ENCODE measurements at places on chromosomes 6 and 20.

DNA sequence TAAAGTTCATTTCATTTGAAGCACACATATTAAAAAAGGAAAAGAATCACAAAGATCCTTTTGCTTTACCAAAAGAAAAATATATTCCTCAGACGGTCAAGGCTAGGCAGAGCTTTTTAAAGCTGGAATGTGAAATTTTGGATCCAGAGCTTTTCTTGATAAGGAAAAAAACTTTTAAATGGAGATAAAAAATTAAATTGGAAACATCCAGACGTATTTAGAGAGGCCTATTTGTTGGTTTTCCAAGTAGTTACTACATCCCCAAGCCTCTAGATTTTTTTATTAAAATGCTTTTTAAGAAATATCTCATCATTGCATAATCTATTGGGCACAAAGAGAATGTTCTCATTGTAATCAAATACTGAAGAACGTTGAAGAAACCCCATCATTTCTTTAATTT, 385.7 kb upstream of the CITED2 start:
- no peak for DNase-seq

- no peak for DNase-seq
Observed at GRCh38 chr6:142152746-142153145, 5.7 kb downstream of the VTA1 start.

DNA sequence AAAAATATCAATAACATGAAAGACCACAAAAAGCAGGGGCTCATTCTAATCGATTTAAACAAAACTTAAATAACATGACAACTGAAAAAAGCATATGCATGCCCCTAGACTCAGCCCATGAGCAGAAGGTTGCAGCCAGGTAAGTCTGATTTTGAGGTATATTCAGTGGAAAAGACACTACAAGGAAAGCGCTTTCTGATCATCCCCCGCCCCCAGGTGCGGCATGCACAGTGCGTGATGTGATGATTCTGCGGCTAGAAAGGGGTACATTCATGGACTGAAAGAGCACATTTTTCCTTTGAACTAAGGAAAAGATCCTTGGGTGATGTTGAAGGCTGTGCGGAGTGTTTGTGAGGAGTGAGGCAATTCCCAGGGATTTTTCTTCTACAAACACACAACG, 16.9 kb upstream of the FOXC1 start:
- no peak for DNase-seq

DNA sequence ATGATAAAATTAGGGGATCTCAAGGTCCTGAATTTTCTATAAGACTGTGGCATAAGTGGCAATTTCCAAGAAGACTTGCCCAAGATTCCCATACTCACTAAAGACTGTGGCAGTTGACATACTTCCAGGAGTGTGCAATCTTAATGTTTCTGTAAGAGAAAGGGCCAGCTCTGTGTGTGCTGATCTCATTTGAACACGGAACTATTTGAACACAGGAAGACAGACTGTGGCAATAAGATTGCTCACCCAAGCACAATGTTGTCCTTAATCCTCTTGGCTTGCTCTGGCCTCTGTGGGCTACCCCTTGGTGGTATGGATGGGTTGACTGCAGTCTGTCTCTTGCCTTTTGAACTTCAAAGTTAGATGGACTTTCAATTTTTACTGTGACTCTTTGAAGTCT, 151.4 kb downstream of the PHF3 start:
- no peak for DNase-seq

DNA sequence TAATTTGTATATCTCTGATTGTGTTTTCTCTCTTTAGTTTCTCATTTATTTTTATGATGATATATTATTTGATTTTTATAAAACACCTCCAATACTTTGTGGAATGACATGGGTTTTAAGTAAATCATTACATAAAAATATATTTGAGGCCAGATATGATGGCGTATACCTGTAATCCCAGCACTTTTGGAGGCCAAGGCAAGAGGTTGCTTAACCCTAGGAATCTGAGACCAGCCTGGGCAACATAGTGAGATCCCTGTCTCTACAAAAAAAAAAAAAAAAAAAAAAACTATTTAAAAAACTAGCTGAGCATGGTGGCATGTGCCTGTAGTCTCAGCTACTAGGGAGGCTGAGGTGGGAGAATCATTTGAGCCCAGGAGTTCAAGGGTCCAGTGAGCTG, 87.3 kb downstream of the BMP6 start:
- no peak for DNase-seq

DNA sequence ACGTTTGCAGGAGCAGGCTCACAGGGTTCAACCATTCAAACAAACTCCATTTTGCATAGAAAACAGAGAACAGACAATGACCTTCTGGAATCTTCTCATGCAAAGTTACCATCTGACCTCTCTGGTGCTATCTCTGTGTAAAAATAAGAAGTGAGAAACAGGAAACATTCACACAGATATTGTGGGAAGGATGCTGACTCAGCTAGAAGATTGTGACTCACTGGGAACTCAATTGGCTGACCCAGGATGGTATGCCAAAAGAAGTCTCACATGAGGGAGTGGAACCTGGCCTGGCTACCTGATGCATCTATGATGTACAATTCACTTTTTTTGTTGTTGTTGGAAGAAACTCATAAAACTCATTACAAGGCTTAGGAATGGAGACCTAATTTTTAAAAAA, 61.1 kb upstream of the TBX18 start:
- no peak for DNase-seq

DNA sequence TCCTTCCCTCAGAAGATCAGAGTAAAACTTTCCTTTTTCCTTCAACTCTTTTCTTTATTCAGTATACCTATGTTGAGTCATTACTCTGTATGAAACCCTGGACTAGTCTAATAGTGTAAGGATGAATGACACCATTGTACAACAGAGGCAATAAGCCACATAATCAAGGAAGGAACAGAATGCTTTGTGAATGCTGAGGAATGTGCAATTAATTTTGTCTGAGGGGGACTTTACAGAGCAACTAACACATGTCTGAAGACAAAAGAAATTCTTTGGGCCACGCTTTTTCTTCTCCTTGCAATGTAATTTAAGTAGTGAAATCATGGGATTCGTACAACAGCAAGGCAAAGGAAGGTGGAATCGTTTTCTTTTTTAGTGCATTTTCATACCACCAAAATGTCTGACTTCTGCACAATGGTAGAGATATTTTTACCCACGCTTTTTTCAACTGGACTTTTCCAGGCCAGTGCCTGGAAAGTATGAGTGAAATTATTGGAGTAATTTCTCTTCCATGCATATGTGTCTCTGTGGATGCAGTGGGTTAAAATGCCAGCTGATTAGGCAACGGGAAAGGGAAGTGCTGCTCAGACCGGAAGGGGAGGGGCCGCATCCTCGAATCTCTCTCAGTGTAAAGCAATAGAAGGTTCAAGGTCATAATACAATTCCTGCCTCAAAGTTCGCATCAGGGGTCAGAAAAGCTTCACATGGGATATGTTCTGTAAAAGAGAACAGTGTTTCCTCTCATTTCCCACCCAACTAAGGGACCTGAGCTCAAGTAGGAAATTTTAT, 89.9 kb upstream of the MTHFD1L start:
- no peak for DNase-seq

DNA sequence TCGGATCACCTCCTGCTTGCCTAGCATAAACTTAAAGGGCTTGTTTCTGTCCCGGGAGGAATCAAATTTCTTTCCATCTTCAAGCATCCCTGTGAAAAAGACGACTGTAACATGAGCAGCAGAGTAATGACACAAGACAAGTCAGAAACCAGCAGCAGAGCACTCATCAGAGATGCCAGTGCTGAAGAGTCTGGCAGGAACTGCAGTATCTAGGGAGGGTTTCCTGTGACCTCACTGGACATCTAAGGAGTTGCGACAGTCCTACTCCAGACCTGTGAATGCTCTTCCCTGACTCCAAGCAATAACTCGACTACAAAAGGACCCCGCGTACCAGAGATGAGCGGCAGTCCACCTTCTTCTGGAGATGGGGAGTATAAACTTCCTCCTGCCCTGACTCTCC, 17.3 kb downstream of the FKBP1A start:
- no peak for DNase-seq

- DNase-seq, result no peak
Observed at GRCh38 chr6:71034563-71035345, 77.9 kb upstream of the B3GAT2 start.

- DNase-seq, result no peak
Observed at GRCh38 chr6:84515067-84515466, 249.3 kb downstream of the TBX18 start.

- no peak for DNase-seq
Observed at GRCh38 chr20:21665687-21666446, 39.6 kb upstream of the PAX1 start.

- no peak for DNase-seq
Observed at GRCh38 chr6:132382630-132383175, 18.6 kb downstream of the MOXD1 start.

DNA sequence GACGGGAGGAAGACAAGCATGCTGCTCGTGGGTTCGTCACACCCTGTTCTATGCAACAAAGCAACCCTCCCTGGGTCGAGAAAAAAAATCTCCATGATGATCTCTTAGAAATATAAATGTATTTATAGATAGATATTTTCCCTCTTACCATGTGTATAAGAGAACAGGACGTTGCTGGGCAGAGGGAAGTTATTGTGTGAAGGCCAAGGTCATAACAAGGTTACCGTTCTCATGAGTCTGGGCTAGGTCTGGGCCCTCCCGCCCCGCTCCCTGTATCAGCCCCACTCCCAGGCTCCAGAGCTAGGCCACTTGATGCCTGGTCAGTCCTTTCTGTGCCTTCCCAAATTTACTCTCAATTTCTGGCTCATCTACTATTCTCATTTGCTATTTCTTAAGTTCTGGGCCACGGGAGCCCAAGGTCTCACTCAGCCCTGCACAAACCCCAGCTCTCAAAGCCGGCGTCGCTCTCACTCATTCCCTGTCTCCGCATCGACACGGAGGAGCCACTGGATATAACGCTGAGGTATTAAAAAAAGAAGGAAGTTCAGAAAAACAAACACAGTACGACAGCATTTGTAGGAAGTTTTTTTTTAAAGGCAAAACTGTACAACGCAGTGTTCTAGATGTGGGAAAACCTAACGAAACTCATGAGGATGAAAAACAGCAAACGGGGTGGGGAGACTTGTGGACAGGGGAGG, 96.8 kb downstream of the PSMG4 start:
- DNase-seq, result no peak
